ENCODE measurements at places on chromosomes 3 and 15.

GRCh38 chr15:78676424-78677110, 35.6 kb upstream of the CHRNB4 start:
- no peak for DNase-seq

- no peak for DNase-seq
Measured at GRCh38 chr15:98296653-98297052, 336.1 kb downstream of the ARRDC4 start.

- DNase-seq = no peak
Measured at GRCh38 chr15:48596841-48597240, 48.7 kb downstream of the FBN1 start.

- no peak for DNase-seq
Measured at GRCh38 chr3:13693441-13693840, 144.5 kb downstream of the FBLN2 start.

DNA sequence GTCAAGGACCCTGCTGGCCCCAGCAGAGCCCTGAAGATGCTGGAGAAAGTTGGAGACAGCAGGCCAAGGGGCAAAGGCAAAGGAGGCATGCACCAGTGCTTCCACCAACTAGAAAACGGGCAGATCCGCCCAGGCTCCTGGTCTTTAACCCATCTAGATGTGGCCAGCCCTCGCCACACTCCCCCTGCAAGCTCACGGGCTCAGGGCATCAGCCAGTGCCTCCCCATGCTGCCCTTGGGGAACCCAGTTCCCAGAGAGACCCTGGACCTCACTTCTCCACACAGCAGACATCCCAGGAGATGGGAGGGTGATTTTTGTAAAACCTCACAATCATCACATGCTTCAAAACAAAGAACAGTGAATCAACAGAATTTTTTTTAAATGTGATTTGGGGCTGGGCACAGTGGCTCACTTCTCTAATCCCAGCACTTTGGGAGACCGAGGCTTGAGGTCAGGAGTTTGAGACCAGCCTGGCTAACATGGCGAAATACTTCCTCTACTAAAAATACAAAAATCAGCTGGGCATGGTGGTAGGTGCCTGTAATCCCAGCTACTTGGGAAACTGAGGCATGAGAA, 24.5 kb downstream of the CYFIP1 start:
- no peak for DNase-seq

DNA sequence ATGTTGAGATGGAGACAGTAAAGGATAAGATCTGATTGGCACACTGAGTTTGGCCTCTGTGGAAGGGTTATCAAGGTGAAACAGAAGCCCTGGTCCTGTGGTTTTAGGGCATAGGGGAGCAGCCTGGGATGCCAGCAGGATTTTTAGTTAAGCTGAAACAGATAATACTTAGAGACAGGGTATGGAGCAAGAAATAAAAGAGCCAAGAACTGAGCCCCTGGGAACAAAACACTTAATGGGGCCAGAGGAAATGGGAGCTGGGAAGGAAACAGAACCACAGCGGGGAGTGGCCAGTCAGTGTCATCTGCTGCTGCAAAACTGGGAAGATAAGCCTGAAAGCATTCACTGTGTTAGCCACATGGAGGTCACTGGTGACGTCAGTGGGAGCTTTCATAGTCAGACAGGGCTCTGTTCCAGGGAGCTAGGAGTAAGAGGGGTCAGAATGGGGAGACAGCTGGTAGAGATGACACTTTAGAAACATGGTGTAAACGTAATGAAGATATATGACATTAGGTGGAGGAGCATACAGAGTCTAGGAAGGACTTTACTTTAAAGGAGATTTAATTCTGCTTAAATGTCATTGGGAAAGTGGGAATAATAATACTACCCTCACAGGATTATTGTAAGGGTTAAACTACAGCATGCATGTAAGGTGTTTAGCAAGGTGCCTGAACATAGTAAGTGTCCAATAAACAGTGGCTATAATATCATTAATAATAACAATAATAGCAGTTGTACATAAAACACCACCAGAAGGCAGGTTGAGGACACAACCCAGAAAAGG, 172.7 kb upstream of the CTNNB1 start:
- no peak for DNase-seq

GRCh38 chr3:195180490-195181112, 90.4 kb downstream of the XXYLT1 start:
- no peak for DNase-seq

GRCh38 chr3:59334585-59334984, 284.8 kb upstream of the CFAP20DC start:
- DNase-seq = no peak
